ENCODE measurements at places on chromosomes 12 and 14. TPM values are rescaled to one million over a fixed set of nuclear protein-coding genes. Genes with fewer than 3 reads are reported as not detected.

Gene RBM23
- total RNA-seq: 145 TPM

Gene KRT72
- total RNA-seq: 0.11 TPM

Gene ARHGEF40
- total RNA-seq: 71.0 TPM

Gene SLCO1B1
- 0.06 TPM for total RNA-seq

Gene IRAK3
- 11.4 TPM for total RNA-seq

- H3K27me3 ChIP-seq: no peaks in the 10 kb centered on the region
- H3K36me3 ChIP-seq: peaks cover 6% of the 10 kb centered on the region
- no peak overlapping the region for H3K27ac ChIP-seq
- H3K4me3 ChIP-seq: no peak overlapping the region
Measured at GRCh38 chr12:125296701-125297100, 231.5 kb downstream of the AACS start.

DNA sequence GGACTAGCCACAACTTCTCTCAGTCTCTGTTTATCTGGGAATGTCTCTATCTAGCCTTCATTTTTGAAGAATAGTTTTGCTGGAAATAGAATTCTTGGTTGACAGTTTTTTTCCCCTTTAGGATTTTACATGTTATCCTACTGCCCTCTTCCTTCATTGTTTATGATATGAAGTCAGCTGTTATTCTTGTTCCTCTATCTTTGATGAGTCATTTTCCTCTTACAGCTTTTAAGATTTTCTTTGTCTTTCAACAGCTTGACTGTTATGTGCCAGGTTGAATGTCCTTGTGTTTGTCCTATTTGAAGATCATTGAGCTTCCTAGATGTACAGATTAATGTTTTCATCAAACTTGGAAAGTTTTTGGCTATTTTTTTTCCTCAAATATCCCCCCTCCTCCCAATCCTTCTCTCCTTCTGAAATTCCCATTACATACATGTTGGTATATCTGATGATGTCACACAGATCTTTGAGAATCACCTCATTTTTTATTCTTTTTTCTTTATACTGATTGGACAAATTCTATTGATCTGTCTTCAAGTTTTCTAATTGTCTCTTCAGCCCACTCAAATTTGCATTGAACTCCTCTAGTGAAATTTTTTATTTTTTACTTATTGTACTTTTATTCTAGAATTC is 4.5 kb upstream of the GOLGA5 start:
- peaks cover 2% of the 10 kb centered on the region for H3K4me1 ChIP-seq
- H3K36me3 ChIP-seq: no peaks in the 10 kb centered on the region
- H3K27me3 ChIP-seq: no peaks in the 10 kb centered on the region
- no peak overlapping the region for H3K4me3 ChIP-seq
- no peak for DNase-seq
- no peak overlapping the region for H3K27ac ChIP-seq

- H3K27ac ChIP-seq: no peak overlapping the region
- H3K4me1 ChIP-seq: no peaks in the 10 kb centered on the region
- no peaks in the 10 kb centered on the region for H3K36me3 ChIP-seq
Measured at GRCh38 chr12:102317155-102317554, 119.5 kb upstream of the PMCH start.

GRCh38 chr12:42706321-42706720 is 116.8 kb upstream of the PRICKLE1 start:
- peaks cover 13% of the 10 kb centered on the region for H3K4me1 ChIP-seq
- peak overlapping the region; percentile 11 for H3K27ac ChIP-seq
- no peaks in the 10 kb centered on the region for H3K27me3 ChIP-seq
- DNase-seq: no peak
- no peak overlapping the region for H3K4me3 ChIP-seq
- H3K36me3 ChIP-seq: no peaks in the 10 kb centered on the region

DNA sequence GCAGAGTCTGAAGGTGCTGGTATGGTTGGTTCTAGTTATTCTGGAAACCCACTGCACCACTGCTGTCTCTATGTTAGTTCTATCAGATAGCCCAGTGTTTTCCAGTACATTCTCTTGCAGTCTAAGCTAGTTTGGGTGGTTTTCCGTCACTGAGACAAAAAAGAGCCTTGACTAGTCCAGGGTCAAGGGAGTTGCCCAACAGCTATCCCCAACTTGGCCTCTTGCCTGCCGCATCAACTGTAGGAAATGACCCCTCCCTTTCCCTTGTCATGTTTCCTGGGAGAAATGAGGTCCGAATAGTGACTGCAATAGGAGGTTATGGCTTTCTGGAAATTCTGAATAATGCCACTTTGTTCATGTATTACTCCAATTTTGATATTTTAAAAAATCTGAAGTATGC is 160.4 kb downstream of the EFCAB11 start:
- H3K36me3 ChIP-seq: no peaks in the 10 kb centered on the region
- DNase-seq: no peak
- H3K27me3 ChIP-seq: no peaks in the 10 kb centered on the region
- peak overlapping the region; percentile 16 for H3K27ac ChIP-seq

- no peaks in the 10 kb centered on the region for H3K36me3 ChIP-seq
- no peaks in the 10 kb centered on the region for H3K4me1 ChIP-seq
- no peak for DNase-seq
- no peaks in the 10 kb centered on the region for H3K27me3 ChIP-seq
- H3K4me3 ChIP-seq: no peak overlapping the region
Measured at GRCh38 chr14:71289536-71289935, 382.3 kb downstream of the PCNX1 start.

DNA sequence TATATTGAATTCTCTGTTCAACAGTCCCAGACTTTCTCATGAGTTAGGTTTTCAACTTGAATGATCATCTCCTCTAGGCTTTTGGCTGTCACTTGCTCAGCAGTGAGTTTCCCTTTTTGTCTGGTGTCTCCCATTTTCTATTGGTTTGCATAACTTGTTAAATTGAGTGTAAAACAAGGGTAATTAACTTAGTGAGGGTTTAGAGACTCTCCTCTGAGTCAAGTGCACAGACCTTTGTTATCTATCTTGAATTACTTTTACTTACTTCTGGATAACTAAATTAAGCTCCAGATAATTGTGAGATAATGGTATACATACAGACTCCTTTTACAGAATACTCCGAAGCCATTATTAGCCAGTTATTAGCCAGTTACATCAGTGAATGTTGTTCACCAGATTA is 22.0 kb downstream of the MLXIP start:
- H3K27me3 ChIP-seq: no peaks in the 10 kb centered on the region
- H3K4me3 ChIP-seq: no peak overlapping the region

- no peaks in the 10 kb centered on the region for H3K27me3 ChIP-seq
- H3K36me3 ChIP-seq: no peaks in the 10 kb centered on the region
- H3K4me3 ChIP-seq: no peak overlapping the region
- H3K27ac ChIP-seq: no peak overlapping the region
Measured at GRCh38 chr12:8644345-8645248, 18.0 kb downstream of the MFAP5 start.

DNA sequence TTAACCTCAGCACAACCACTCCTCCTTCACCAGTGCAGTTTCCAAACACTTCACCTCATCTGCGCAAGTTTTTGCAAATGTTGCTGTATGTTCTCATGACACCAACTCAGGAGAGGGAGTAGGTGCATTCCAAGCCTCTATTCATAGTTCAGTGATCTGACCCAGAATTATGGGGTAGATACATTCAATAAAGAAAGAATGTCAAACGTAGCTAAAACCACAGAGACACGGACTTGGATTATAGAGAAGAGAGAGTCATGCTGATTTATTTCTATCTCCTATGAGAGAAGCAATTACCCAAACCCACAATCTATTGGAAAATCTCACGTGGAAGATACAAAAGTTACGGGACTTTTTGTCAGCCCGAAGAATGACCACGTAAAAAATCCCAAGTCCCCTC is 1006.0 kb upstream of the TMEM132C start:
- H3K27me3 ChIP-seq: no peaks in the 10 kb centered on the region
- H3K4me1 ChIP-seq: no peaks in the 10 kb centered on the region
- H3K27ac ChIP-seq: no peak overlapping the region
- DNase-seq: no peak
- H3K36me3 ChIP-seq: no peaks in the 10 kb centered on the region

All from spinal cord (tissue), 10 donors.